ENCODE measurements at places on chromosomes 2 and 18.

DNA sequence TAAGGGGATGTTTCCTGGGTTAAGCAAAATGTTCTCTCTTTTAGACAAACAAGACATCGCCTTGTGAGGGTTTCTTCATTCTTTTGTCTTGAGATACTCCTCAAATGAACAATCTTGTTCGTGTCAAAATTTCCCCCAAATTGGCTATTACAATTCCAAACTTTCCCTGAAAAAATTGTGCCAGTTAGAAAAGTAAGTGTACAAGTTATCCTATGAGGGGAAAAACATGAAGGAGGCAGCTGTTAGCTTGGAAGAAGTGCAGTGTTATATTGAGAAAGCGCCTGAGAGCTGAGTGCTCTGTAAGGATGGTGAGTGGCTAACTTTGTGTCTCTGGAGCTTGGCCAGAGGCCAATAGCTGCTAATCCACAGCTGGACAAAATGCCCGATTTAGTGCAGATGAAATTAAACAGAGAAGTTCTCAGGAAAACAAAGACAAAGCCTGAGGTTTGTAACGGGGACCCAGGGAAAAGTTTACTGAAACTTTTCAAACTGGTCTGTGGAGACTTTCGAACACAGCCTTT lies 14.1 kb upstream of the PLEKHH2 start:
- DNase-seq, result no peak

DNA sequence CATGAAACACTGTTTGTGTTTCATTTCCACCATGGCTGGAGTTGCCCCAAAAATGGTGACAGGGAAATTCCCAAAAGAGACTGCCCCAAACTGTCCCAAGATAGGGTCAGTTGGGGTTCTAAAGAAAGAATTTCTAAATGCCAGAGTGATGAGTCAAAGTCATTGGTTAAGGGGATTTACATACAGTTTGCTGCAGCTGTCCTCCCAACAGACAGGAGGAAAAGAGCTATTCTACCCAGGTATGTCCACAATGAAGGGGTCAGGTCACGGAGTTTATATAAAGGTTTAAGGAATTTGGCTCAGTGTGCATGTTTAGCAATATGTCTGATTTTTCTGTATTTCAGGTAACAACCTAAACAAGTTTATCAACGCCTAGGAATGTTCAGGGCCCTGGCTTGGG lies 344.1 kb downstream of the TDRD15 start:
- peak; percentile 59 for DNase-seq

DNA sequence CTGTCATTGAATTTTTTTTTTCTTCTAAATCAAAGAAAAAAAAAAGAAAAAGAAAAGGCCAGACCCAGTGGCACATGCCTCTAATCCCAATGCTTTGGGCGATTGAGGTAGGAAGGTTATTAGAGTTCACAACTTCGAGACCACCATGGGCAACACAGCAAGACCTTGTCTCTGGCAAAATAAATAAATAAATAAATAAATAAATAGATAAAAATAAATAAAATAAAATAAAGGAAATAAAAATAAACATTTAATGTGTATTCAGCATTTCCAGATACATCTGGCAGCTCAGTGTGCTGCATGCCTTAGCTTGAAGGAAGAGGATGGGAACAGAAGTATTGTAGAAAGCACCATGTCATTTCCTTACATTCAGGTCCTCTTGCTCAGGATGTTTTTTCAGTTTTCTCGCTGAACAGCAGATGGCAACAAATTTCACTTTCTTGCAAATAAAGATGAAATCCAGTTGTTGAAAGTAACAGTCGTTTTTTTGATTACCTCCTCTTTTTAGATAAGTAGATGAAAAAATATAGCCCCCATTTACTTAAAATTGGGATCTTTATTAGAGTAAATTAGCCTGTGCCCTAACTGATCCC lies 25.7 kb upstream of the FAM178B start:
- peak; percentile 74 for DNase-seq

DNA sequence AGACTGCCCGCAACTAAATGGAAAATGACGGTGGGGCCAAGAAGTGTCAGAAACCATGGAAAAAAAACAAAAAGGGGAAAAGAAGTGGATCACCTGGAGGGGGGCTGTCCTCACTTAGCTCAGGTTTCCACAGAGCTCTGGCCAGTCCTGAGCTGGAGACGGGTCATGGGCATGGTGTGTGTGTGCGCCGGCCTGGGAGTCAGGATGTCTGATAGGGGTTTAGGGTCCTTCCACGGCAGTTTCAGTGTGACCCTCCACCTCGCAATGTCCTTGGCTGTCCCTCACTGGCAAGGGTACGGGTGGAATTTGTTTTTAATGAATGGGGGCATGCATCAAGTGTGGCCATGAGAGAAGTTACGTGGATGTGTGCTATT lies 133.2 kb upstream of the MEIS1 start:
- DNase-seq, result no peak

DNA sequence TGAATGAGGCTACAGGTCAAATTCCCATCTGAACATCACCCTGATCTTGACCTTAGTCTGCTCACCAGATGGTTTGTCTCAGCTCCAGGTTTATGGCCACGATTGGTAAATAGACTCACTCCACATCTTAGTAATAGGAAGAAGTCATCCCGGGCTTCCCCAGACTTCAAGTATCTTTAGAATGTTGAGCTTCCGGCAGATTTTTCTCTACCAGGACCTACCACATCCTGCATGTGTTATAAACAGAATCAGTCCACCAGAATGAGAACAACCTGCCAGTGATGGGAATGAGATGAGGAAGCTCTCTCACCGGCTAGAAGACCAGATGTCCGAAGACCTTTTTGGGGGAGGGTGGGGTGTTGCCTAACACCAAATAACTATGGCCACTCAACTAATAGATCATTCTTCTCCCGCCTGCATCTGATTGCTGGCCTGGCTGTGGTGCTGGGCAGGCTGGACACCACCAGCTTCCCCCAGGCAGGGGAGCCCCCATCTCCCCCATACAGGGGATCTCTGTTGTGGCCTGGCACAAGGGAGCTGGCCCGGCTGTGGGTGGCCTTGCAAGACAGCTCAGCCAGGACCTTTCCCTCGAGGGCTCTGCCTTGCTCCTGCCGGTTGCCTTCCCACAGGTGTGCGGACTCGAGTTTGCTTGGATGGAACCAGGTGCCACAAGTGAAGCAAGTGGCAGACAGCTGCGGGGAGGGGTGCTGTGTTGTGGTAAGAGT lies 88.5 kb downstream of the SH3RF3 start:
- DNase-seq, result no peak

DNA sequence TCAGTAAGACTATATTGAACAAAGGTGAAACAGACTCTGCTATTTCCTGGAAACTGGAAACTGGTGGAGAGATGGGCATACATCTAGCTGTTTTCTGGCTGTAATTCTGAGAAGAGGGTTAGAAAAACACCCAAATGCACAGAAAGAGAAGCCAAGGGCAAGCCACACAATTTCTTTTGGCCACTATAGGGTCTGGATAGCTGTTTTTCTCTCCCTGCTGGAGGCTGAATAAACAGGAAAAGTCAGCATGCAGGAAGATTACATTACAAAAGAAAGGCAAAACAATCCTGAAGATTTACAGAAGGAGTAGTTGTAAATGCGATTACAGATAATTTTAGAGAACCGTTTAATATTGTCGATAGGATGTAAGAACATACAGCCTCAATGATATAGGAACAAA lies 186.2 kb upstream of the REG3G start:
- DNase-seq, result peak; percentile 7

DNA sequence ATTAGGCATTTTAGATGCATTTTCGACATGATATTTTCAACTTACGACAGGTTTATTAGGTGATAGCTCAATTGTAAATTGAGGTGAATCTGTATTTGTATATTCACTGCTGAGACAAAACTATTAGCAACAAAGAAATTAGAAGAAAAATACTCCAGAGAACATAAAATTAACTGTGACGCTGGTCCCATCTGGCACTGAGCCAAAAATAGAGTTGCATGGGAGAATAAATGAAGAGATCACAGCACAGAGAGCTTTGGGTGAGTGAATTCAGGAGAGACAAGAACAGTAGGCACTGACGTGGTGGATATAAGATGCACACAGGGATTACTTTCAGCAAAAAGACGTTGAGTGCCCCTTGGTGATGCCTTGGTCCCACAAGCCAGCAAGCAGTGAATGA lies 306.2 kb upstream of the RAB6C start:
- peak; percentile 2 for DNase-seq
